DMS 273 treated with DMSO at 0.1 percent for 48 hours (cell line): ENCODE measurements at places on chromosomes 4 and X.

GRCh38 chrX:44039556-44039955, 66.4 kb upstream of the NDP start:
- no peak for DNase-seq

- DNase-seq = no peak
These were observed 160.0 kb downstream of the HNRNPD start for GRCh38 chr4:82213485-82214417.

DNA sequence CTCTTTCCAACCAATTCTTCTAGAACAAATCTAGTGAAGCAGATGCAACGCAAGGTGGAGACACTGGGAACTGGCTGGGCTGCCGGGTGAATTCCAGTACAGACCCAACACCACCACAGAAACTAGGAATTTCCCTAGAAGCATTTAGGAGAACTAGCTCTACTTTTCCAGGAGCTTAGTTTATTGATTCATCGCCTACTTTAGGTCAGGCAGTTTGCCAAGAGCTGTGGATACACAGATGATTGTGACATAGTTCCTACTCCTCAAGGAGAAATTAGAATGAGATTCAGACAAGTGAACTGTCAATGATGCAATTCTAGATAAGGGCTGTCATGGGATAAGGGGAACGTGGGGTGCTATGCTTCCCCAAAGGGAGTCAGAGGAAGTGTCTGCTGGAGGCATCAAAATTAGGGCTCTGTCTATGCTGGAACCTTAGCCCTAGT, 350.0 kb downstream of the CAMK2D start:
- DNase-seq = no peak

GRCh38 chrX:50839730-50840129, 25.7 kb upstream of the SHROOM4 start:
- no peak for DNase-seq

DNA sequence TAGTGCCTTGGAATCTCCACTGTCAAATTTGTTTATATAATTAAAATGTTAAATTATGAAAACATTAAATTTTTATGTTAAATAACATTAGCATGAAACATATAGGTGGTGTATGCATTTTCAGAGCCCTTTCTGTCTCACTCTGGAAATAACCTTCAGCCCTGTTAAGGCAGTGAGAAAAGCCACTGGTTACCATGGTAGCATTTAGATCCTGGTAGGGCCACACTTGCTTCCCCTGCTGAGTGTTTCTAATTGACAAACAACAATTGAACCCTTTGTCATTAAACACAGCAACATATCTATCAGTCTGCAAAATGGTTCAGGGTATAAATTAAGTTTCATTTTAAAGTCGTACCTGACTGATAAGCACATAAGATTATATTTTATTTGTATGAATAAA, 63.5 kb downstream of the PDK3 start:
- DNase-seq = no peak
